ENCODE measurements at places on chromosomes 5 and 9. TPM values are rescaled to one million over a fixed set of nuclear protein-coding genes. Genes with fewer than 3 reads are reported as not detected.

The ECPAS gene
- total RNA-seq, result 98.4 TPM

The CDX1 gene
- total RNA-seq, result 0.26 TPM

The LRRTM2 gene
- total RNA-seq, result 0.08 TPM

The NRG2 gene
- total RNA-seq, result 4.5 TPM

The APBA1 gene
- 12.3 TPM for total RNA-seq

The TNFSF8 gene
- 1.6 TPM for total RNA-seq

The ERAP2 gene
- total RNA-seq, result 13.0 TPM

DNA sequence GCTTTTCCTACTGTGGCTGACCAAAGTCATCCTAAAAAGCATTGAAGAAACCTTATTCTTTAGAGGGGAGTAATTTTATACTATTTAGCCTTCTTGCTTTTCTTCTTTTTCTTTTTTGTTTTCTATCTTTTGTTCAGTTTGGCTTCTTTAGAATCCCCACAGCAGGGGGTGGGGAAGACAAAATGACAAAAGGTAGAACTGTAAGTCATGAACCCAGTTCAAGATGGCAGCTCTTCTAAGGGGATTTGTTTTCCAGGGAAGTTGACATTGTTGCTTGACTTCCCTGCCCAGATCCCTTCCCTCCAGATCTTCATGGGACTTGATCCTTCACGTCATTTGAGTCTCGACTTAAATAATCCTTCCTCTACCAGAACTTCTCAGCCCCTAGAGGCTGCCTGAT, 692.4 kb upstream of the DMAC1 start:
- H3K4me3 ChIP-seq, result no peak overlapping the region
- no peaks in the 10 kb centered on the region for H3K36me3 ChIP-seq
- DNase-seq, result no peak

DNA sequence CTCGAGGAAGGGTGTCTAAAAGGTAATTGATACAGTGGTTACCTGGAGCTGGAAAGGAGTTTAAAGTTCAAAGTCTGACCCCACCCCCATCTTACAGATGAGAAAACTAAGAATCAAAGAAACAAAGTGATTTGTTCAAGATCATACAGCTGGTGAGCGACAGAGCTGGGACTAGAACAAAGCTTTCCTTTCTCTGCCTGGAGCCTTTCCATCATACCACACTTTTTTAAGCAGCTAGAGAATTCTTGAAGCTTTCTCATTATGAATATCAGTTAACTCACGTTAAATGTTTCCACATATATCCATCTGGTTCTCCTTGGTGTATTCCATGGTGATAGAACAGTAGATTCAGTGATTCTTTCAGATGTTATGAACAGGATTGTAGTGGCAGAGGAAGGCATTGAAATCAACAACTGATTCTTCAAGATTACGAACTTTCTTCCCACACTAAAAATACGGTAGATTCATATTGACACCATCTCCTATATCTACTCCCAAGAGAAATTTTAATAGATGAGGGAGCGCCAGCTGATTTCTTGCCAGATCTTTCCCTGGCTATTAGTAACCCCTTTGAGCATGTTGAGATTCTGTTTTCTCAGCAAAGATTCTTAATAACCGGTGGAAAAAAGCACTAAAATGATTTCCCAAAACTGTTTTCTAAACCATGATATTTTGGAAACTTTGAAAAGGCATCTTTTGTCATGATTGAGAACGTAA, 233.7 kb downstream of the ADAMTSL1 start:
- no peak overlapping the region for H3K4me3 ChIP-seq
- peaks cover 21% of the 10 kb centered on the region for H3K4me1 ChIP-seq
- H3K27me3 ChIP-seq, result no peaks in the 10 kb centered on the region
- H3K36me3 ChIP-seq, result no peaks in the 10 kb centered on the region
- DNase-seq, result no peak

GRCh38 chr5:28403846-28404245, 1365.5 kb upstream of the CDH9 start:
- no peaks in the 10 kb centered on the region for H3K36me3 ChIP-seq
- H3K4me3 ChIP-seq, result no peak overlapping the region
- no peaks in the 10 kb centered on the region for H3K27me3 ChIP-seq
- H3K27ac ChIP-seq, result no peak overlapping the region

DNA sequence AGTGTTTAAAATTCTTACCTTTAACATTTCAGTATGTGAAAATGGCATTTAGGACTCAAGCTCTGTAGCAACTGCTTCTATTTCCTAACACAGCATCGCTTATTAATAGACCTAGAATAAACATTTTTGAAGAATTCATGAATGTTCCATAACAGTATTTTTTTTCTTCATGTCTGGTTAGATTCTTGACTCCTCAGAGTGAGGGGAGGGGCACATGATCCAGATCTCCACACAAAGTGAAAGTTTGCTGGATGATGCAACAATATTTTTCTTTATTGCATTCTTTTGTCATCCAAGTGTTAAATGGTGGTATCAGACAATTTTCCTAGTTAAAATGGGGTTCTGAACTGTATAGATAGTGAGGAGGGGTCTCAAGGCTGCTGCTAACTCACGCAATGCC, 130.8 kb upstream of the MAN2A1 start:
- H3K36me3 ChIP-seq, result no peaks in the 10 kb centered on the region
- H3K4me1 ChIP-seq, result no peaks in the 10 kb centered on the region
- no peak for DNase-seq

GRCh38 chr5:158487664-158488063, 612.1 kb downstream of the EBF1 start:
- peak overlapping the region; percentile 74 for H3K27ac ChIP-seq
- H3K36me3 ChIP-seq, result no peaks in the 10 kb centered on the region
- no peaks in the 10 kb centered on the region for H3K27me3 ChIP-seq
- H3K4me1 ChIP-seq, result peaks cover 48% of the 10 kb centered on the region
- no peak overlapping the region for H3K4me3 ChIP-seq
- no peak for DNase-seq

GRCh38 chr5:17400724-17401469, 97.1 kb upstream of the TAF11L2 start:
- no peak overlapping the region for H3K27ac ChIP-seq
- H3K4me3 ChIP-seq, result no peak overlapping the region
- peaks cover 12% of the 10 kb centered on the region for H3K27me3 ChIP-seq
- H3K36me3 ChIP-seq, result no peaks in the 10 kb centered on the region
- no peaks in the 10 kb centered on the region for H3K4me1 ChIP-seq
- no peak for DNase-seq

GRCh38 chr9:73370053-73370452, 218.4 kb downstream of the ANXA1 start:
- H3K27ac ChIP-seq, result no peak overlapping the region
- no peaks in the 10 kb centered on the region for H3K4me1 ChIP-seq
- H3K36me3 ChIP-seq, result no peaks in the 10 kb centered on the region

- no peaks in the 10 kb centered on the region for H3K36me3 ChIP-seq
- no peaks in the 10 kb centered on the region for H3K27me3 ChIP-seq
- no peak overlapping the region for H3K4me3 ChIP-seq
- H3K27ac ChIP-seq, result no peak overlapping the region
Measured at GRCh38 chr5:56601641-56602071, 213.7 kb upstream of the MAP3K1 start.

GRCh38 chr5:117072439-117072838, 497.8 kb upstream of the SEMA6A start:
- H3K36me3 ChIP-seq, result no peaks in the 10 kb centered on the region
- no peak overlapping the region for H3K4me3 ChIP-seq
- no peaks in the 10 kb centered on the region for H3K27me3 ChIP-seq
- no peak overlapping the region for H3K27ac ChIP-seq
- H3K4me1 ChIP-seq, result no peaks in the 10 kb centered on the region
- no peak for DNase-seq

- peaks cover 20% of the 10 kb centered on the region for H3K4me1 ChIP-seq
- peak overlapping the region; percentile 53 for H3K4me3 ChIP-seq
- no peak for DNase-seq
- no peaks in the 10 kb centered on the region for H3K36me3 ChIP-seq
- H3K27me3 ChIP-seq, result peaks cover 42% of the 10 kb centered on the region
Measured at GRCh38 chr5:115815693-115816225, 700 bp downstream of the CDO1 start.

GRCh38 chr9:6926436-6926835, 168.7 kb downstream of the KDM4C start:
- no peaks in the 10 kb centered on the region for H3K4me1 ChIP-seq
- no peak overlapping the region for H3K27ac ChIP-seq
- peaks cover 3% of the 10 kb centered on the region for H3K36me3 ChIP-seq
- no peak for DNase-seq
- no peaks in the 10 kb centered on the region for H3K27me3 ChIP-seq

DNA sequence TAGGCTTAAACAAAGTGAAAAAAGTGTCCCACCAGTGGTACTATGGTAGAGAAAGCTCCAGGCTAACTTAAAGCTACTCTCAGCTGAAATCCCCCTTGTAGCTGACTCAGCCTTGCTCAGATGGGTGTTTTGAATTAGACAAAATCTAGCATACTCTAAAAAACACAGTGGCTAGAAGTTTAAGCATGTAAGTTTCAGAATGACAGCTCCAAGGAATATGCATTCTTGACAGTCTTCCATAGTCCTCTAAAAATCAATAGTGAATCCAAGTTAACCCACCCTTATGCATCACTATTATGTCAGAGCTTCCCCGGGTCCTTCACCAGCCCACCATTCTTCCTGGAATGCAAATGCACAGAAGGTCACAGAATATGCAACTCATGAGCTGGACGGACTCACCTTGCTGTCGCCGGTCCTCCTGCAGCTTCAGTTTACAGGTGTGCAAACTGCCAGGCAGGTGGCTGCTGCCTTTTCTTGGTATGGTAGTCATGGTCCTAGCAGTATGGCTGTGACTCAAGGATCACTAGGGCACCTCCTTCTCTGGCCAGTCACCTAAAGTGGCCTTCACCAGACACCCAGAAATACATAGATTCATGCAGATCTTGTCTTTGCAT, 668 bp downstream of the RANBP3L start:
- peaks cover 28% of the 10 kb centered on the region for H3K4me1 ChIP-seq
- H3K4me3 ChIP-seq, result peak overlapping the region; percentile 32
- peak overlapping the region; percentile 79 for H3K27ac ChIP-seq
- H3K36me3 ChIP-seq, result no peaks in the 10 kb centered on the region
- no peaks in the 10 kb centered on the region for H3K27me3 ChIP-seq

- H3K27ac ChIP-seq, result no peak overlapping the region
- H3K27me3 ChIP-seq, result no peaks in the 10 kb centered on the region
- no peak overlapping the region for H3K4me3 ChIP-seq
- peaks cover 6% of the 10 kb centered on the region for H3K4me1 ChIP-seq
Measured at GRCh38 chr5:127969651-127970050, 113.9 kb upstream of the SLC12A2 start.

DNA sequence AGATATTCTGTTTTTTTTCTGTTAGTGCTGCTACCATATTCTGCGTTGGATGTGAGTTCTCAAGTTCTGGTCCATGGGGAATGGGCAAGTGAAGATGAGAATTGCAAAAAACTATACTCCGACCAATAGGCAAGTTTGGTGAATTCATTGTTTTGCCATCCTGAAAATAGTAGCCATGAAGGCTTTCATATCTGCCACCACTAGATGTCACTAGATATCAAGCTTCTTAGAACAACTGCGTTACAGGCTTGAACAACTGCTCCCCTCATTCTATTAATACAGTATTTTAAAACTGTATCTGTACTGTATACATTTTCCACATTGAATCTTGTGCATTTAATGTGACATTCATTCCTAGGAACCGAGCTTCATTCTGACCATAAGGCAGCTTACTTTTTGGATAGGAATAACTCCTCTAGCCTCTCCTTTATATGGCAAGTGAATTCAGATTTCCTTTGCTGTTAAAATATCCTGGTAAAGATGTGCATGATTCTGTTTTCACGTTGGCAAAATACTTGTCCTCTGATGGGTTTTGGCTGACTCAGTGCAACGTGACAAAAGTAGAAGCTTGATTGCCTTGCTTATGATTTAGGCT, 163.6 kb downstream of the SREK1 start:
- no peaks in the 10 kb centered on the region for H3K36me3 ChIP-seq
- H3K27me3 ChIP-seq, result peaks cover 4% of the 10 kb centered on the region
- no peak overlapping the region for H3K27ac ChIP-seq
- H3K4me3 ChIP-seq, result no peak overlapping the region

DNA sequence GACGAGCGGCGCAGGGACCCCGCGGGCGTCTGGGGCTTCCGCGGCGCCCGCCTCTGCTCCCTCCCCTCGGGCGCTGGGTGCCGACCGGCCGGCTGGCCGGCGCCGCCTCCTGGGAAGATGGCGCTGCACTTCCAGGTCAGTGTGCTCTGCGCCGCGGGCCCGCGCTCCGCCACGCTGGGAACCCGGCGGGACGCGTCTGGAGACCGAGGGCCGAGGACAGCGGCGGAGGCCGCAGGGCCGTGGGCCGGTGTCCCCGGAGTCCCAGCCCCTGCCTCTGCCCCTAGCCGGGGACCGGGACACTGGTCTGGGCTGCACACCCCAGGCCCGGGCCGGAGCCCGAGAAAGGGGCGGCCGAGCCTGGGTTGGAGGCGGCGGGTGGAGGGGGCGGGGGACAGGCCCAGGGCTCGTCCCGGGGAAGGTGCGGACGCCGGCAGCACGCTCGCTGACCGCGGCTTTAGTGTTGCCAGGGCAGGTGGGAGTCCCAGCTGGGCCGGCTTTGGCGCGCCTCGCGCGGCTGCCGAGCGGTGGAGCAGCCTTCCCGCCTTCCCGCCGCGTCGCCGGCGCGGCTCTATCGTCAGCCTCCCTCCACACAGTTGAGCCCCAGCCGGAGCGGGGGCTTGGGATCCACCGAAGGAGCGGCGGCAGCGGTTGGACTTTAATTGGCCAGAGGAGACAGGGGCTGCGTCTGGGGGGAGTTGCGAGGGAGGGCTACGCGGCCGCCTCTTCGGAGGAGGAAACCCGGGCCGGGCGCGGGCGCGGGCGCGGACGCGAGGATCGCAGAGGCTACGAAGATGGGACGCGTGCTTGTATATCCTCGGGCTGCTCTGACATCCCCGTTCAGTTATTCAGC, at the start of gene RANBP17:
Gene RANBP17 (plus strand): TSS at position 102 of the 850 bp plus-strand sequence.
- peaks cover 13% of the 10 kb centered on the region for H3K27me3 ChIP-seq
- DNase-seq, result peak; percentile 60
- peak within 1 kb of the TSS; percentile 65 for H3K4me3 ChIP-seq
- no peak within 1 kb of the TSS for H3K27ac ChIP-seq

DNA sequence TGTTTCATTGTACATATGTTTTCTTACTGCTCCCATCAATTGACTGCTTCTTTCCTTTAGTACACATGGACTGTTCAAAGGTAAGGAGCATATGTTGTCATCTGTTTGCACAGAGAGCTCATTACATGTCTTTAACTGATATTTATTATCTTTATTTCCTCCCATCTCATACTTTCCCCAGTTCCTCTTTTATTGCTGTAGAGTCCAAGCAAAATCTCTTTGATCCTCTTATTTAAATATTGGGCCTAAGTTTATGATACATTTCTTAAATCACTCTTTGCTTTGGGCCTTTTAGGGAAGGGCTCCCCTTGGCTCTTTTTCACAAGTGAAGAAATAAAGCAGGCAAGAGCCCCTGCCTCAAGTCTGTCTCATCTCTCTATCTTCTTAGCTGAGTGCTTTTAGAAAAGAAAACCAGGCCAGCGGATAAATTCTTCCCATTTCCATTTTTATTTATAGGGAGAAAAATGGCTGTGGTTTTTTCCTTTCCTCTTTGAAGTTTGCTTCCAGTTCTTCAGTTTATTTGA, 152.4 kb downstream of the DOCK2 start:
- no peak for DNase-seq
- H3K27me3 ChIP-seq, result no peaks in the 10 kb centered on the region
- H3K4me3 ChIP-seq, result no peak overlapping the region
- H3K4me1 ChIP-seq, result no peaks in the 10 kb centered on the region
- H3K27ac ChIP-seq, result no peak overlapping the region

Measured in suprapubic skin (tissue), 4 donors.